ENCODE measurements at places on chromosomes 3 and 15.

GRCh38 chr3:177622982-177623617, 425.8 kb upstream of the TBL1XR1 start:
- DNase-seq = no peak

DNA sequence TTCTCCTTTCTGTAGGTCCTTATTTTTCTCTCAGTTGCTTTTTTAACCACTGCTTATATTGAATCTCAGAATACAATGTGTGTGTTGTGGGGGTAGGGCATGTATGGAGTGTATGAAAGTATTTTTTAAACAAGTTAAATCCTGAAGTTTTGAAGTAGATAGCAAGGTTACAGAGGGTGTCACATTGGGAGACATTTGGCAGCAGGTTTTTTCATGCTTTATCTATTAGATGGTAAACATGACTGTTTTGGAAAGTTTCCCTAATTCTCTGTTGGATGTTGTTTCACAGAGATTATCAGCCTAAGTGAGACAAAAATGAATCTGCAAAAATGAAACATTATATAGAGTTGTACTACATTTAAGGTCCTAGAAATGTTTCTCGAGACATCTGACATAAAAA, 190.6 kb upstream of the ARPP21 start:
- no peak for DNase-seq

GRCh38 chr3:153702106-153702505, 419.1 kb upstream of the ARHGEF26 start:
- DNase-seq = no peak

- no peak for DNase-seq
Measured at GRCh38 chr3:50615190-50615589, 1.8 kb upstream of the MAPKAPK3 start.

GRCh38 chr3:159845737-159846136, 142.9 kb upstream of the IL12A start:
- no peak for DNase-seq

All from stimulated activated CD8-positive, alpha-beta memory T cell treated with anti-CD3 and anti-CD28 coated beads, Interleukin-15, amount 100 ng/mL, for 48 hours (primary cell).